ENCODE measurements at places on chromosomes 6 and 20. TPM values are rescaled to one million over a fixed set of nuclear protein-coding genes. Genes with fewer than 3 reads are reported as not detected.

ALDH8A1 gene
- 4.3 TPM for total RNA-seq

LPIN3 gene
- total RNA-seq, result 1.3 TPM

DNA sequence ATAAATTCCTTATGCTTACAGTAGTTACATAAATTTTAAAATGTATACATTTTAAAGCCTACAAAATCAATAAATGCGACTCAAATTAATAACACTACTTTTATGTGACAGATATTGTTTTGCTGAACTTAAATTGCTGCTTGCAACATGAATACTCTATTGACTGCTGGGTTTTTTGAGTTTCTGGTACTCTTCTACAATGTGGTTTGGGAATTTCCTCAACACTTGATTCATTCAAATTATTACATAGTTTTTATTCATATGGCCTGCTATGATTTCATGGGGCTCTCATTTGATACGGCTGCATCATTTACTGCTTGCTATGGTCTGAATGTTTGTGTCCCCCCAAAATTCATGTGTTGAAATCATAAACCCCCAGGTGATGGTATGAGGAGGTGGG is 2.3 kb upstream of the TXLNB start:
- H3K4me3 ChIP-seq, result no peak overlapping the region
- H3K36me3 ChIP-seq, result no peaks in the 10 kb centered on the region
- H3K27ac ChIP-seq, result no peak overlapping the region
- peaks cover 39% of the 10 kb centered on the region for H3K4me1 ChIP-seq
- DNase-seq, result no peak

- H3K27ac ChIP-seq, result no peak within 1 kb of the TSS
- no peak within 1 kb of the TSS for H3K4me3 ChIP-seq
Measured at GRCh38 chr20:14337400-14338171, at the start of gene FLRT3. Gene FLRT3 (minus strand): TSS chr20:14337612. CDS start chr20:14327506, 10,106 bp downstream.

DNA sequence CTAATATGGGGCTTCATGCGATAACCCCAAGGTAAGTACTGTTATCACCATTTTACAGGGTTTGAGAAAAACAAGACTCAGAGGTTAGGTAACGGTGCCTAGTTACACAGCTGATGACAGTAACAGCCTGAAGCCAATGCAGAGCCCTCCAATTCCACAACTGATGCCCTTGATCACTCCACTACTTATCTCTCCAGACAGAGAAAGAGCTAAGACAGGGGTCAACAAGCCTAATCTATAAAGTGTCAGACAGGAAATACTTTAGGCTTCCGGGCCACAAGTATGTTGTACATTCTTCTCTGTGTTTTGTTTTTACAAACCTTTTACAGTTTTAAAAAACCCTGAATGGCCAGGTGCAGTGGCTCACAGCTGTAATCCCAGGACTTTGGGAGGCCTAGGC is 50.9 kb downstream of the MAP7 start:
- H3K36me3 ChIP-seq, result no peaks in the 10 kb centered on the region
- DNase-seq, result no peak
- no peaks in the 10 kb centered on the region for H3K4me1 ChIP-seq
- H3K27ac ChIP-seq, result no peak overlapping the region
- H3K4me3 ChIP-seq, result no peak overlapping the region

GRCh38 chr20:17637985-17638640 is 43.9 kb downstream of the RRBP1 start:
- H3K36me3 ChIP-seq, result peaks cover 71% of the 10 kb centered on the region
- no peak for DNase-seq
- no peaks in the 10 kb centered on the region for H3K27me3 ChIP-seq
- no peak overlapping the region for H3K4me3 ChIP-seq
- H3K27ac ChIP-seq, result no peak overlapping the region

DNA sequence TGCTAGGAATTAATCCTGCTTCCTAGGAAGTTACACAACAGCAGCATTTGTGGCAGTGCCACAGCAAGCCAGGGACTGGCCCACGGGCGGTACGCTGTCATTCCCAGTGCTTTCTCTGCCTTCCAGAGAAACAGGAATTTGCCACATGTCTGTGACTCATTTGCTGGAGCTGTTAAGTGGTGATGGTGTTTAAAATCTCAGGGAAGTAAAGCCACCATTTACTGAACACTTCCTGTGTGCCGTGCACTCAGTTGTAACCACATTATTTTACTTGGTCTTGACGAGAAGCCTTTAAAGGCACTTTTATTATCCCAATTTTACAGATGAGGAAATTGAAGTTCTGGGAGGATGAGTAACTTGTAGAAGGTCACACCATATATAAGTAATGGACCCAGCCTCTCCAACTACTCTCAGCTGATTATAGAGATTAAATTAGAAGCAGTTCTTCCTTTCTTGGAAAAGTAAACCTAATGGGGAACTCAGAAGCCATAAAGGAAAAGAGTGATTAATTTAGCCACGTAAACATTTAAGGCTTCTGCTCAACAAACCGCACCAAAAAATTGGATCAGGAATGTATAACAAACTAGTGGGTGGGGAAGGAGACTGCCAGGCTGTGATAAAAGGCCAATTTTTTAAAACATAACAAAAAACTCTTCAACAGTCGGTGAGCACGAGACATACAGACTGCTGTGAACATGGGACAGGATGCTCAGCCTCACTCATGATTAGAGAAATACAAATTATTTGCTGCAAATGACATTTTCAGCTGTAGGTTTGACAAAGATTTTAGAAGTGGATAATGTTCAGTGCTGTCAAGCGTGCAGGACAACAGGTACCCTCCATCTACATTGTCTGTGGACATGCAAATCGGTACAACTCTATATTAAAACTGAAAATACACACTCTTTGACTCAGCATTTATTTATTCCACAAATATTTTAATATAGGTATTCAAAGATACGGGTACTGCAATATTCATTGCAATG is 311.2 kb downstream of the NRN1 start:
- H3K27me3 ChIP-seq, result no peaks in the 10 kb centered on the region
- H3K36me3 ChIP-seq, result no peaks in the 10 kb centered on the region
- no peak for DNase-seq
- no peak overlapping the region for H3K4me3 ChIP-seq
- no peak overlapping the region for H3K27ac ChIP-seq

GRCh38 chr20:5491455-5491854 is 174.7 kb upstream of the PROKR2 start:
- H3K4me3 ChIP-seq, result no peak overlapping the region
- H3K36me3 ChIP-seq, result no peaks in the 10 kb centered on the region
- DNase-seq, result no peak
- no peaks in the 10 kb centered on the region for H3K27me3 ChIP-seq

DNA sequence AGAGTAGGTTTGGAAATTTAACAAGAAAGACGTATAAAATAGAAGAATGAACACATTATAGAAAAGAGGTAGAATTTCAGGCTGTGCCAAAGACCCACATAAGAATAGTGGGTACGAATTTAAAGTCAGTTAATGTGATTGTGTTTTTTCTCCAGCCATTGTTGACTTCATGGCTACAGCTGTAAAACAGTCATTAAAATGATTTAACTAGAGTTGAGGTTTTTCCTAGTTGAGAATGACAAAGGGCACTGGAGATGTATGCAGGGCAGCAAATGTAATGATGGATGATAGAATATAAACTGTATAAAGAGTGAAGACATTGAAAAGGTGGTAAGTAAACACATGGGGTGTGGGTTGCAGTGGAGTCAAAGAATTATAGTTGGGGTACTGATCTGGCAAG is 72.7 kb downstream of the LIN28B start:
- H3K36me3 ChIP-seq, result no peaks in the 10 kb centered on the region
- no peaks in the 10 kb centered on the region for H3K27me3 ChIP-seq
- no peak for DNase-seq
- H3K27ac ChIP-seq, result no peak overlapping the region
- H3K4me3 ChIP-seq, result no peak overlapping the region

DNA sequence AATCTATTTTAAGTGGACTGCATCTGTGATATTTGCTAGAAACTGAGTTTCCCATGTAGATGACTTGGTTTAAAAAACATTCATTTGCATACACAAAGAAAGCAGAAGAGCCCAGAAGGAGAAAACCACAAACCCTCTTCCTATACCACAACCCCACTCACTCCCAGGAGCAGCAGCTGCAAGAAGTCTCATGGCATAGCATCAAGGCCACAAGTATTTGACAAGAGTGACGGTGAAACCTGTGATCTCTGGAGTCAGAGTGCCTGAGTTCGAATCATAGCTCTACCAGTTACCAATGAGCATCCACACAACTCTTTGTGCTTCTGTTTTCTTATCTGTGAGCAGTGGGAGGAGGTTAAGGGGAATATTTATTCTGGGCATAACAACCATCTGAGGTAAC is 44.7 kb upstream of the SIRPG start:
- no peak overlapping the region for H3K4me3 ChIP-seq
- H3K27ac ChIP-seq, result no peak overlapping the region
- H3K36me3 ChIP-seq, result no peaks in the 10 kb centered on the region
- H3K4me1 ChIP-seq, result peaks cover 2% of the 10 kb centered on the region
- no peak for DNase-seq

DNA sequence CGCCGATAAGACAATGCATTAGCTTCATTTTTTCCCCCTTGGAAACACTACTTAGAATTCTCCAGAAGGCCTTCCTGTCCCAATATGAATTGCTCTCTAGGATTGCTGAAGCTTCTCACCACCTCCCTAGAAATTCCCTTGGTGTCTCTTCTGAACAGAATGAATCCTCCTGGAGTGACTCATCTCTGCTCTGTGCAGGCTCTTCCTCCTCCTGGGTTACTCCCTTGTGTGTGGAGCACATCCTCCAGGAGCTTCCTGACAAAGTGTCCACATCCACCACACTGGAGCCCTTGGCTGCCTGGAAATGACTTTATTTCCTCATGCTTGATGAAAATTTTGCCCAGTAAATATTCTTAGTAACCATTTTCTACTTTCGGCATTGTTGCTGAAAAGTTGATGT is 54.4 kb downstream of the DTNBP1 start:
- no peak for DNase-seq
- H3K27me3 ChIP-seq, result no peaks in the 10 kb centered on the region
- H3K4me3 ChIP-seq, result no peak overlapping the region
- no peaks in the 10 kb centered on the region for H3K4me1 ChIP-seq
- H3K27ac ChIP-seq, result no peak overlapping the region

HLA-DOB gene
- total RNA-seq, result 6.7 TPM

RAET1L gene
- not detected for total RNA-seq

CLDN20 gene
- total RNA-seq, result not detected

HRH3 gene
- total RNA-seq, result not detected

C6orf118 gene
- not detected for total RNA-seq

GRCh38 chr20:21739682-21740081 is 34.2 kb downstream of the PAX1 start:
- no peaks in the 10 kb centered on the region for H3K36me3 ChIP-seq
- no peaks in the 10 kb centered on the region for H3K27me3 ChIP-seq
- no peak overlapping the region for H3K4me3 ChIP-seq
- H3K4me1 ChIP-seq, result no peaks in the 10 kb centered on the region
- no peak for DNase-seq

DNA sequence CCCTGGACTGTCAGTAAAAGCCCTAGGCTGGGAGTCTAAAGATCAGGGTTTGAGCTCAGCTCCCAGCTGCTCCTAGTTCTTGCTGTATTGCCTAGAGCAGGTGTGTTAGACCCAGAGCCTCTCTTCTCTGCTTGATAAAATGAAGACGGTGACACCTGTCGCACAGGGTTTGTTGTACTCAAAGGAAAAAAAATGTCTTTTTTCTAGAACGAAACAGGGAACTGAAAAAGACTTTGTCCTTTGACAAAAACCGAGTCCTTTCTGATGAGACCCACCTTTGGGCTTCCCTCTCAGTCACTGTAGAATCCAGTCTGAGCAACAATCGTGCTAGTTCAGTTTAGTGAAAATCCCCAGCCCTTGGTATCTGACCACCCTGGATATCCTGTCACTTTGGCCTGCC is 102.1 kb upstream of the LAMP5 start:
- no peaks in the 10 kb centered on the region for H3K36me3 ChIP-seq
- DNase-seq, result no peak
- H3K4me3 ChIP-seq, result no peak overlapping the region
- H3K27me3 ChIP-seq, result no peaks in the 10 kb centered on the region

WFDC12 gene
- not detected for total RNA-seq

C20orf144 gene
- total RNA-seq, result 0.24 TPM

GTSF1L gene
- not detected for total RNA-seq

DNA sequence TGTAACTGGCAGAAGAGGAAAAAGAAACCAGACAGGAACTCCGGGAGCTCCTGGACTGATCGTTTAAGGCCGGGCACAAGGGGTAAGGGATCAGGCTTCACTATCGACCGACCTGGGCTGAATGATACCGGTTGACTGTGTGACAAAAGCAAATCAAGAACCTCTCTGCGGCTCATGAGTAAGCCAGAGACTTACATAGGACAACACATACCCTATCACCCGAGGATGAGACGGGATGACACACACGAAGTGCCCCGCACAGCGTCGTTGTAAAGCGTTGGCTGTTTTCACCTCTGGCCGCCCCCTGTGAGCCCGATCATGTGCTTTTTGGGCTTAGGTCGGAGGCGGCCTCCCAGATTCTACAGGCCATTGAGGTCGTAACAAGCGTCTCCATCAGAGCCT is 695 bp upstream of the TGIF2 start:
- no peaks in the 10 kb centered on the region for H3K27me3 ChIP-seq
- peak overlapping the region; percentile 100 for H3K27ac ChIP-seq
- peaks cover 13% of the 10 kb centered on the region for H3K4me1 ChIP-seq
- peaks cover 6% of the 10 kb centered on the region for H3K36me3 ChIP-seq
- peak; percentile 61 for DNase-seq

- DNase-seq, result no peak
- no peak overlapping the region for H3K27ac ChIP-seq
- H3K36me3 ChIP-seq, result no peaks in the 10 kb centered on the region
- H3K4me1 ChIP-seq, result no peaks in the 10 kb centered on the region
- no peaks in the 10 kb centered on the region for H3K27me3 ChIP-seq
Measured at GRCh38 chr20:10105046-10105445, 70.3 kb downstream of the ANKEF1 start.

DNA sequence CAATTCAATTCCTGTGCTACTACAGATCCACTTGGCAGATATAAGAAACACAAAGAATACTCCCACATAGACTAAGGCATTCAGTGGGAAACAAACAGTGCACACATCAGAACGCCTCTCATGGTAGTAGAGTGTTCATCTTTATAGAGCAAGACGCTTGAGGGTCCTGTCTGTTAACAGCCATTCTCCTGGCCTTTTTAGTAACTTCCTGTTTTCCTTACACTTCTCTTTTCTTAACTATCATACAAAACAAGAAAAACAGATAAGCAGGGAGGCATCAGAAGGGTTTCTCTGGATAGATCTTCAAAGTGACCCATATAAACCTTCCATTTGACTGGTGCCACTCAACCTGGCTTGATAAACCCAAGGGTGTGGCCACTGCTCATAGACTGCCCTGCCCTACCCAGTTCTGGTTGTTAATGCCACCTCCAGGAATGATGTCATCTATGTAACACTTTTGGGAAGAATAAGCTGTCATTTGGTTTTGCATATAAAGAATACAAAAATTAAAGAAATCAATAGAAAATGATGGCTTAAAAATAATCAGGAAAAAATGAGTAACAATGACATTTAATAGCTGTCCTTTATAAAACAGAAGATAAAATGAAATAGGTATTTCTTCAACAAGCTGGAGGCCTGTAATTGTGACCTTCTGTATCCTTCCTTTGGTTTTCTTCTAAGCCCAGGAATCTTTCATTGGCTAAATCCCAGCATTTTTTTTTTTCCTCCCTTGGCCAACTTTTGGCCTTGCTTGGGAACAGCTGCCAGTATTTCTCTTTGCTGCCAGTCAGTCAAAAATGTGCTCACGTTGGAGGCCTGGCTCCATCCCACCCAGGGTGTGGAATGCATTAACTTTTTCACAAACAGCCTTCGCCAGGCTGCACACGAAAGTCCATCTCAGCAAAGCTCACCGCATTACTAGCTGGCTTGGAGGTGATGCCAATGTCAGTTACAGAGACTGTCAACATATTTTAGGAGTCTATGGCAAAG is 103.5 kb downstream of the GJA10 start:
- no peaks in the 10 kb centered on the region for H3K4me1 ChIP-seq
- no peak for DNase-seq
- peaks cover 37% of the 10 kb centered on the region for H3K36me3 ChIP-seq
- H3K4me3 ChIP-seq, result no peak overlapping the region
